Right hindlimb (tissue), 1 donor: ENCODE measurements at places on chromosomes 7 and 10.

DNA sequence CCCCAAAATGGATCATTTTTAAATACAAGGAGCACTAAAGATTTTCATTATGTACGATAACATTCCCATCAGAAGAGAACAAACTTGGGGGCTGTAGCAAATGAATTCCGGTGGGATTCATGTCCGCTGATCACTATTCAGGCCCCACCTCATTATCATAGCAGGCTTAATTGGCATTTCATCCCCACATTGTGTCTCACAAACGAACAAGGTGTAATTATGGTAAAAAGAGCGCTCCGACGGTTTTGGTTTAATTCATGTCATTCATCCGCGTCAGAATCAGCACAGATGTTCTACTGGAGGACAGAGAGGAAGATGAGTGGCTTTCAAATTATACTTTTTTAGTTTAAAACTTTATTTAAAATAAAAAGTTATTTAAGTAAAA, 124.7 kb downstream of the MAD1L1 start:
- DNase-seq = no peak

DNA sequence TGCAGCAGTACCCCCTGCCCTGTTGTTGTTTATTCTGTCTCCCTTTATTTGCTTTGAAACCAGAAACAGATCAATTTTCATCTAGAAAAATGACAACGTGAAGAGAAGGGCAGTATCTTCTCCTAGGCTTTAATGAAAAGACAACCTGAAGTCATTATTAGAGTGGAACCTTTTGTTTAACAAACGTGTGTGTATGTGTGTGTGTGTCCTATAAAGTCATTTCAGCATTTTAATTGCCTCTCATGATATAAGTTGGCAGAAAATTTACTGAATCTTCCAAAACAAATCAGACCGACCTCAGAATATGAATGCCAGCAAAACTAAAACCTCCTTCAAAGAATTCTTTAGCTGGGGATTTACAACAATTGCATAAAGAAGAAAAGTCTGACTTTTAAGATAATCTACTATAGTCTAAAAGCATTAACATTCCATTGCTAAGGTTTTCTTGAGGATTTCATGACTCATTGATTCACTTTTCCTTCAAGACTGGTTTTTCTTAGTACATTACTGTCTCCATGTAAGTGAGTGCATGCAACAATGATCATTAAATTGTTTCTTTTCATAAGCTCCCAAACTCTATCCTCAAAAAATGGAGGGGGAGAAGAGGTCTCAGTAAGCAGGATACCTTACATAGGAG, 3.2 kb downstream of the GLI3 start:
- DNase-seq = no peak

- no peak for DNase-seq
These were observed 140.3 kb upstream of the EFCAB10 start for GRCh38 chr7:105721571-105722104.

- no peak for DNase-seq
These were observed 108.7 kb upstream of the KMT2C start for GRCh38 chr7:152544481-152544927.

GRCh38 chr7:1044189-1045068, at the start of gene GPR146:
Gene GPR146 (plus strand): TSS chr7:1044546. CDS start chr7:1057516, 12,970 bp downstream.
- DNase-seq = peak; percentile 97

DNA sequence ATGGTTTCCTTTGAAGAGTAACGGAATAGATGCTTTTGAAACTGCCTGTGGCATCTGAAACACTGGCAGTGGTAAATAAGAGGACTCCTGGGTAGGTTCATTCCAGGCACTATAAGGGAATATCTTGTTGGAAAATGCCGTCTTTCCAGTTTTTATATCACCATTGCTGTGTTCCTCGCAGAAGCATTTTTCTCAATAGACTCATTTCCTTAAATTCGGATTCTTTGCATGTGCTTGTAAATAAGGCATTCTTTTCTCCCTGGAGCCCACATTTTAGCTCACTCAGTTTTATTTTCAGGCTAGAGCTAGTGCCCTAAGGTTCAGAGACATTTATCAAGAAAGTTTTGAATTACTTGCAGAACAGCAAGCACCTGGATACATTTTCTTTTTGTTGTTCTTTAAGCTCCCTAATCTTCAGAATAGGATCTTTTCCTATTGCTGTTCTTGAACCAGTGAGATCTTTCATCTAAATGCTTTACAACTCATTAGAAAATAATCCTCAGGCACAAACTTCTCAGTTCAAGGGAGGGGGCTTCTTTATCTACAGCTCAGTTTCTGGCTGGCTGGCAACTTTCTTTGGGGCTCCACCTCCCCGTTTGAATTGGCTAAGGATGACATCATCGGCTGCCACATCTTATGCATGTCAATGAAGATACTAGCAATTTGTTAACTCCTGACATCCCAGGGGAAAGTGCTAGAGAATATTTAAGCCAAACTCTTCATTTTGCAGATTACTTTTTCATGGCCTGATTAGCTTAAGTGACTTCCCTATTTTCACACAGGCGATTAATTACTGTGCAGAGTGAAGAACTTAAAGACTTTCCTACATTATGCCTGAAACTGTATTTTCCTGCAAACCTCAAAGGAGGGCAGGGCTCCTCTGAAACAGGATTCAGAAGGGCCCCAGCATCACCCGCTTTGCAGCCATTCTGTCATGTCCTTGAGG, 133.7 kb upstream of the RSU1 start:
- peak; percentile 80 for DNase-seq

- DNase-seq = no peak
These were observed 3.0 kb upstream of the PSAP start for GRCh38 chr10:71854031-71854430.

- no peak for DNase-seq
These were observed 108.8 kb downstream of the ADCY1 start for GRCh38 chr7:45682836-45683555.

- DNase-seq = no peak
These were observed 15.4 kb downstream of the MICU1 start for GRCh38 chr10:72610466-72610865.

DNA sequence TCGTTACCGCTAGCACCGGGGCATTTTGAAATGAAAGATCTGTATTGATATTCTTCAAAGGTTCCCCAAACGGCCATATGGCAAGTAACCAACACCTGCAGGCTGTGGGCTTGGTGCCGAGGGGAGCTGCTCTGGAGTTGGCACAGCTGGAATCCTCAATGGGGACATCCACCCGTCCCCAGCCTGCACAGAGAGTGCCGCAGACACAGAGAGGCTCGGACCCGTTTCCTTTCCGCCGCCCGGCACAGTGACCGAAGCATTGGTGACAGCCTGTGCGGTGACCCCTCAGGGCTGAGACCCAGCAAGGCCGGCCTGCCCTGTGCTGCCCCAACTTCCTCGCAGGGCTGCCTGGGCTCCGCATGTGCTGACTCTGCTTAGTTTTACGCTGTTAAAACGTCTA, 4.5 kb downstream of the CFAP46 start:
- no peak for DNase-seq

- DNase-seq = no peak
These were observed 8.9 kb upstream of the NANOS1 start for GRCh38 chr10:119020627-119020946.
